ENCODE measurements at places on chromosomes 3 and 15. TPM values are rescaled to one million over a fixed set of nuclear protein-coding genes. Genes with fewer than 3 reads are reported as not detected.

The CPLX3 gene
- not detected for total RNA-seq

The ADAMTS9 gene
- total RNA-seq, result 0.86 TPM

The EPHA6 gene
- total RNA-seq, result 0.66 TPM

The ENTPD3 gene
- total RNA-seq, result 0.28 TPM

The TRIM42 gene
- not detected for total RNA-seq

The PAQR9 gene
- total RNA-seq, result not detected

The CRYGS gene
- total RNA-seq, result 4.0 TPM

The GOLGA6L9 gene
- total RNA-seq, result 4.1 TPM

The CHAC1 gene
- total RNA-seq, result 49.4 TPM

The TMEM108 gene
- total RNA-seq, result not detected

The ARPP21 gene
- not detected for total RNA-seq

The SUSD5 gene
- 3.8 TPM for total RNA-seq
